EL (cell line): ENCODE measurements at places on chromosomes 12 and 14.

GRCh38 chr12:89879766-89880165 is 171.1 kb upstream of the ATP2B1 start:
- DNase-seq, result no peak

DNA sequence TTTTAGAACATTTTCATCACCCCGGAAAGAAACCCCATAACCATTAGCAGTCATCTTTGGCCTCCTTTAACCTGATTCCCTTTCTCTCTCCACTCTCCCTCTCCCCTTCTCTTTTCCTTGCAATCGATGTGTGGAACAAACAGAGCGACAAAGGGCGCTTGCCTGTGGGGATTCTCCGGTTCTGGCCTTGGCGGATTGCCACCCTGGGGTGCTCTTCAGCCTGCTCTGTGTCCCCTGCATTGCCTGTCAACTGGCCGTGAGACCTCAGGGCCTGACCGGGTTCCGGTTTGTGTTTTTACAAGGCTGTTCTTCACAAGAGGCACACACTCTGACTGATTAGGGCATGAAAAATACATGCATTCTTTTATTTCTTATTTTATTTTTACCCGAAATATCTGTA is 27.8 kb downstream of the LRTM2 start:
- no peak for DNase-seq

GRCh38 chr12:125172231-125172850 is 107.1 kb downstream of the AACS start:
- no peak for DNase-seq

- no peak for DNase-seq
These were observed 50.6 kb upstream of the TTC7B start for GRCh38 chr14:90866833-90867232.

GRCh38 chr12:4736091-4736490 is 15.9 kb downstream of the GALNT8 start:
- no peak for DNase-seq

DNA sequence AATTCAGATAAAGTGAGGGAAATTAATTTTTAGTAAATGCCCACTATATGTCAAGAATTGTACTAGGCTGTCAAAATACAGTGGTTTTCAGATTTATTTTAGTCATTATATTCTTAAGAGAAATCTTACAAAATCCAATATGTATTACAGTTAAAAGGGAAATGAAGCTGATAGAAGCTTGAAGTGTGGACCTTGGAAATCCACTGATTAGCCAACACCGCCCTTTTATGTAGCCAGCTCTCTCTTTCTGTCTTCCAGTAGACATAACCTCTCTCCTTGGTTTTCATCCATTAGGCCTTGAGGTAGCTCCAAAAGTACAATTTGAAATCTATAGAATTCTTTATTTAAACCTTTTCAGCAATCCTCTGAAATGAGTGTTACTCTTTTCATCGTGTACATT is 63.2 kb downstream of the USP15 start:
- no peak for DNase-seq

DNA sequence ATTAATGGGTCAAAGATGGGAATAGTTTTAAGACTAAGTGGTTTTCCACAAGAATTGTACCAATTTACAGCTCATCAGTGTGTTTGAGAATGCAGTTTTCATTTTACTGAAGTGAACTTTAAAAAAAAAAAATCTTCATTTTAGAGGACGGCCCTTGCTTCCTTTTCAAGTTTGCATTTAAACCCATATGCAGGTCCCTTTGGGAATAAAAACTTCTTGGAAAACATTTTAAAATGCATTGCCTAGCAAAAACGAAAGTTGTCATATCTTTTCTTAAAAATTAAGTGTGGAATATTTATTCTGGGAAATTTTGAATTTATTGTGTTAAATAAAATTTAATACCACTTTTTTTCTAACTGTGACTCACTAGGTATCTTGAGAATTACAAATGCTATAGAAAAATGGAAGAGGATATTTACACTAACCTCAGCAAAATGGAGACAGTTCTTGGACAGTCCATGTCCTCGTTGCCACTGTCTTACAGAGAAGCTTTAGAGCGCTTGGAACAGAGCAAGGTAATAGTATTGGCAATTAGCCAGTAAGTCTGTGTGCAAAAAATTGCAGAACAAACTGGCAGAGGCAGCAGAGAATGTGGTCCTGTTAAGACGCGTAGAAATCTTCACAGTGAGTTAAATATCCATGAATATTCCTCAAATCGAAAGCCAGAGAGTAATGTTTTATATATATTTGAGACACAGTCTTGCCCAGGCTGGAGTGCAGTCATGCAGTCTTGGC is 209.7 kb downstream of the SYNE2 start:
- no peak for DNase-seq

DNA sequence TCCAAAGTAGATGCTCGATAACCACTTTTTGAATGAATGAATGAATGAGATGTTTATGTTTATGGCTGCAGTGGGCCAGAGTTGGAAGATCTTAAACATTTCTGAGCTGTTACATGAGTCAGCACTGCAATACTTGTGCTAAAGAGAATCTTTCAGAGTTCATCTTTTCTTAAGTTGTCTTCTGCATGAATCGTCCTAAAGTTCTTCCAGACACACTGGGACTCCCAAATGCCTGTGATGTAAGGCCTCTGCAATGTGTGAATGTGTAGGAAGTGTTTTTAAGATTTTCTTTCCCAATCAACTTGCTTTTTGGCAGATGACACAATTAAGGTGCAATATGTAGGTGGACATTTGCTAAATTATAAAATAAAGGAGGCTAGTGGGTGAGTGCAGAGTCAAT is 50.3 kb upstream of the TRIM9 start:
- DNase-seq, result no peak

- DNase-seq, result peak; percentile 76
These were observed at the start of gene SALL2 for GRCh38 chr14:21525962-21526671. SALL2 (minus strand) TSS chr14:21526346; CDS start chr14:21526127, 219 bp downstream.

- DNase-seq, result no peak
These were observed at the start of gene B4GALNT3 for GRCh38 chr12:459430-460258. B4GALNT3 (plus strand) TSS chr12:459939; CDS start chr12:460377, 438 bp downstream.

DNA sequence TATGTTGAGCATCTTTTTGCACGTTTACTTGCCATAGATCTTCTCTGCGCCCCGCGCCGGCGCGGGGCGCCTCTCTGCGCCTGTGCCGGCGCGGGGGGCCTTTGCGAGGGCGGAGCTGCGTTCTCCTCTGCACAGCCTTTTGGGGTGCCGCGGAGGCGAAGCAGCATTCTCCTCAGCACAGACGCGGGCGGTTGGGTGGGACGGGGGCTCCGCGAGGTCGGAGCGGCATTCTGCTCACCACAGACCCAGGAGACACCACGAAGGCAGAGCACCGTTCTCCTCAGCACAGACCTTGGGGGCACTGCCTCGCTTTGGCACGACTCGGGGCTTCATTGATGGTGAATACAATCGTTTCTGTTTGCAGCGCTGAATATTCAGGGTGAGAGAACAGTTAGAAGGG is 28.5 kb upstream of the ANHX start:
- DNase-seq, result no peak

- DNase-seq, result peak; percentile 86
These were observed 39.3 kb downstream of the LRTM2 start for GRCh38 chr12:1859643-1860042.

DNA sequence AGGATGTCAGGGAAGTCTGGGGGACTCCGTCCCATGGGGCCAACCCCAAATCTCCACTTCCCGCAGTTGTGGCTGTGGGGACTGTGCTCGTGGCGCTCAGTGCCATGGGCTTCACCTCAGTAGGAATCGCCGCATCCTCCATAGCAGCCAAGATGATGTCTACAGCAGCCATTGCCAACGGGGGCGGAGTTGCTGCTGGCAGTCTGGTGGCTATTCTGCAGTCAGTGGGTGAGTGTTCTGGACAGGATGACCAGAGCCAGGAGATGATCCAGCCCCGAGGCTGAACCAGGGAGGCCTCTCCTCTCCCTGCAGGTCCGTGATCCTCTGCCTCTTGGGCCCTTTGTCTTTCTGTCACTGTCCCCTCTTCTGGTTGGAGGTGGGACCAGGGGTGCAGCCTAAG is 8.8 kb upstream of the IFI27 start:
- no peak for DNase-seq

DNA sequence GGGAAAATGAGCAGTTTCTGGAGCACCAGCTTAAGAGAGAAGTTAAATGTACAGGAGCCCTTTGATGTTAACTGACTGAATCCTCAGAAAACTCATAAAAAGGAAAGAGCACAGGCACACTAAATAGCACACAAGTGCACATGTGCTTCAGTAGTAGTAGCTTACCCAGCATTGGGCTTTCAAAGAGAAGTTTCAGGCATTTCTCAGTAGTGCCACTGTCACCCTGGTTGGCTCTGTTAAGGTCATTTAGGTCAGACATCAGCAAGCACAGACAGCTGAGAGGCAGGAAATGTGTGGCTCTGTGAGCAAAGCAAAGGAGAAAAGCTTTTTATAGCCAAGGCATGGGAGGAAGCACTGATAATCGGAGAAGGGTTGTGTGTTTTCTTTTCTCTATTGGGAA is 96.3 kb upstream of the HIF1A start:
- no peak for DNase-seq

DNA sequence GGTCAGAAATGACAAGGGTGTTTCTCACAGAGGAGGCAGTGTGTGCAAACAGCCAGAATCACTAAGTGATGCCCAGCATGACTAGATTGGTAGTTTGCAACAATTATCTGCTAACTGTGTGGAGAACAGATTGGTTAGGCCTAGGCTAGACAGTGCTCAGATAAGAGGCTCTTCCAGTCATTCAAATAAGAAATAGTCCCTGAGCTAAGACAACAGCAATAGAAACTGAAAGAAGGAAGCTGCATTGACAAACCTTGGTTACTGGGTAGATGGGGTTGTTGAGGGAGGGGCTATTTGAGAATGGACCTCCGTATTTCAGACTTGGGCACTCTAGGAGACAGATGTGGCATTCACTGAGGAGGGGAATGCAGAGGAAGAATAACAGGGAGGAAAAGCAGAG is 255.0 kb upstream of the NPAS3 start:
- DNase-seq, result no peak

GRCh38 chr14:102821252-102821651 is 44.0 kb downstream of the TRAF3 start:
- DNase-seq, result no peak

- no peak for DNase-seq
These were observed 189.2 kb downstream of the SSPN start for GRCh38 chr12:26384536-26384935.

- DNase-seq, result no peak
These were observed 27.7 kb downstream of the MAX start for GRCh38 chr14:65074449-65075150.

GRCh38 chr14:65791191-65791981 is 378.9 kb downstream of the FUT8 start:
- peak; percentile 88 for DNase-seq

GRCh38 chr12:79547735-79548609 is 142.8 kb downstream of the PAWR start:
- peak; percentile 80 for DNase-seq

- peak; percentile 15 for DNase-seq
These were observed 188.6 kb downstream of the EGLN3 start for GRCh38 chr14:33762161-33762851.

GRCh38 chr14:104349950-104350349 is 211.6 kb downstream of the KIF26A start:
- DNase-seq, result no peak

GRCh38 chr14:68341411-68342212 is 451.3 kb downstream of the ZFP36L1 start:
- DNase-seq, result no peak

DNA sequence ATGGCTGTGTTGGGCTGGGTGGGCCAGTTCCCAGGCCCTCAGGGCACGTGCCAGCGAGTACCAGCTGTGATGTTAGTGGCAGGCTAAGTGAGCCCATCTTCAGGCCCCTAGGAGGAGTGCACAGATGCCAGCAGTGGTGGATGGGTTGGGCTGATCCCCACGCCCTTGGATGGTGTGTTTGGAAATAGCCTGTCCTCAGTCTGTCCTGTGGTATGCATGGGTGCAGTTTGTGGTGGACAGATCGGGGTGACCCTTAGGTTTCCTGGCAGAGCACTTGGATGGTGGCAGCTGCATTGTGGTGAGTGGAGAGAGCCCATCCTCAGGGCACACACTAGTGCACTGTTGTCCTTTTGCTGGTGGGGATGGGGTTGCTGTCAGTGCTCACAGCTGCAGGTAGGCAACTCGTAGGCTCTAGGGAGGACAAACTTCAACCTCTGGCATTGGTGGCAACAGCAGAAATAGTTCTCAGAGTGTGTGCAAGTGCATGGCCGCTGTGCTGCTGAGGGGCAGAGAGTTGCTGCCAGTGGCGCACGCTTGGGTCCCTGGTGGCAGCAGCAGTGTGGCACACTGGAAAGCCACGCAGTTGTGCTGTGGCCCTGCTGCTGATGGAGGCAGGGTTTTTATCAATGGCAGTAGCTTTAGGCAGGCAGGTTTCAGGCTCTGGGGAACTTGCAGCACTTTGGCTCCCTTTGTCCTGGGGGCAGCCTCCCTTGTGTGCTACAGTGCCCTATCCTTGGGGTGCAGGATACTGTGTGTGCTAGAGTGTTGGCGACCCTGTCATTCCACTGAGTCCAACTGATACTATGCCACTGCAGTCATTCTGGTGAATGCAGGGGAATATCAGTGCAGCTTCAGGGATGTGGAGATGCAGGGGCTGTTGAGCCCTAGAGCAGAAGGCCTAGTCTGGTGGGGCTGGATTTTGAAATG is 65.5 kb downstream of the FBXO33 start:
- no peak for DNase-seq

DNA sequence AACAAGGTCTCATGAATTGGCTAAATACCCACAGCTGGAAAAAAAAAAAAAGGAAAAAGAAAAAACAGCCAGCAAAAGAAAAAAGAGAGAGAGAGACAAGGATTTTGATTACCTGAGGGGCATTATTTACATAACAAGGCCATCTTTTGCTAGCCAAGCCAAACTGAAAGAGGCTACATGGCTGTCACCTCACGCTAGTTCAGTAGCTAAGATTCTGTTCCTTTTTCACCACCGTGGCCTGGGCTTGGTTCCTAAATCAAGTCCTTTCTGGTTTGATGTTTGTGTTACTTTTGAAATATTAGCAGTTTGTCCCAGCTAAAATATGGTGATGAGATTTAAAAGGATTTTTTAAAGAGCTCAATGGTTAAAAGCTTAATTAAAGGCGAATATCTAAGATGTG is 2.0 kb upstream of the SDS start:
- DNase-seq, result no peak

DNA sequence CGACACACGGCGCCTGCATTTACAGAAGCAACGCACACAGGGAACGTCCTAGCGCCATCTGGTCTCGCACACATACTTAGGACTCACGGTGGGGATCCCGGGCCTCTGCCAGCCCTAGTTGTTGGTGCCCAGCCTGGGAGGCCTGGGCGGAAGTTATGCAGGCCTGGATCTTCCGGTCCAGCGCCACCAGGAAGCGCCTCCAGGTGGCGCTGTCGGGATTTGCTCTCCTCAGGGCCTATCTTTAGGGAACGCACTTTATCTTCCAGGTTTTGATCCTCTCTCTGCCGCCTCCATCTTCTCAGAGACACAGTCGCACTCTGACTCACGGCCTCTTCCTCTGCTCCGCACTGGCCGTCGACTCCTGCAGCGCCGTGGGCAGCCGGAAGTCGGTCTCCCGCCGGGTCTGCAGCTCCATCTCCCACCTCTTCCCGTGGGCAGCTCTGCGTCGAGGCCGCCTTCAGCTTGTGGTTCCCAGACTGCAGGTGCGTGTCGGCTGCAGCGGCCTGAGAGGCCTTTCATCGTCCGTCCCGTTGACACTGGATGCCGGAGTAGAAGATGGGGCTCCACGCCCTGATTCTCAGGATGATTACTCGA is 760.4 kb downstream of the TMEM121 start:
- DNase-seq, result no peak

- DNase-seq, result no peak
These were observed 88.5 kb downstream of the LGMN start for GRCh38 chr14:92659765-92660561.
